ENCODE measurements at places on chromosomes 12 and 14. TPM values are rescaled to one million over a fixed set of nuclear protein-coding genes. Genes with fewer than 3 reads are reported as not detected.

Gene KLRD1
- not detected for total RNA-seq

Gene OASL
- 4.8 TPM for total RNA-seq

Gene MGST1
- 785 TPM for total RNA-seq

Gene TEX52
- not detected for total RNA-seq

Gene GSG1
- 0.21 TPM for total RNA-seq

Gene CELA1
- total RNA-seq, result not detected

Gene MYF6
- total RNA-seq, result not detected

Gene PTPRQ
- 0.03 TPM for total RNA-seq

Gene TMEM260
- total RNA-seq, result 3.8 TPM

Gene FERMT2
- total RNA-seq, result 39.7 TPM

Gene GLIPR1L2
- not detected for total RNA-seq

Gene LPCAT3
- total RNA-seq, result 31.5 TPM

Gene BEGAIN
- 11.0 TPM for total RNA-seq

Gene RPL10L
- not detected for total RNA-seq

Gene STX2
- total RNA-seq, result 18.8 TPM

Gene SYT10
- not detected for total RNA-seq

Gene PRICKLE1
- total RNA-seq, result 1.1 TPM

Gene C12orf54
- not detected for total RNA-seq
